Gastrocnemius medialis (tissue), 4 donors: ENCODE measurements at places on chromosomes 1 and 21. TPM values are rescaled to one million over a fixed set of nuclear protein-coding genes. Genes with fewer than 3 reads are reported as not detected.

- no peak for DNase-seq
Observed at GRCh38 chr21:32741336-32741735, 13.5 kb upstream of the SYNJ1 start.

- DNase-seq, result no peak
Observed at GRCh38 chr1:23384312-23385058, 14.8 kb upstream of the ZNF436 start.

- DNase-seq, result peak; percentile 98
Observed at GRCh38 chr1:175023043-175023921, at the start of gene MRPS14. MRPS14 (minus strand) TSS chr1:175023425; CDS start chr1:175023408, 17 bp downstream.

DNA sequence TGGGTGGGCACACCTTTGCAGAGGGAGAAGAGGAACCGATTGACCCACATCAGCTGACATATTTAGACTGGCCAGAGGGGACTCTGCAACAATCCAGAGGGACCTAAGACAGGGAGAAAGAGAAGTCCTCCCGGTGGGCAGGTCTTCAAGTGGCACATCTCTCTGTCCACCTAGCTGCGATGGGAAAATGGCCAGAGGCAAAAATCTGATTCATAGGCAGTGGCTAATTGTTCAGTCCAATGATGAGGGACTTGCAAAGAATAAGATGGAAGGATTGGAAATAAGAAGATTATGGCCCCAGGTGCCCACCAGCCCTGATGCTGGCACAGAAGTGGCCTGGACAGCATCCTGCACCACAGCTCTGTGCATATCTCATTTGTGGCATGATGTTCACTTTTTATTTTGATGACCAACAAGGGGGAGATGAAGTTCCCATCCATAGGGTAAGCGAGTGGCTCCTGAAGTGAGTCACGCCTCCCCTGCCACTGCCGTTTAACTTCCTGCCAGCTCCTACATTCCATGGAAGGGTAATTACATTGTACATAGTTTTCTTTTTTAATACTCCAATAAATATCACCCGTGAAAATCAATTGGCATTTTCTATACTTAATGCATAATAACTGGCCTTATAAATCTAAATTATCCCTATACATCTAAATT is 659.6 kb downstream of the MATN1 start:
- no peak for DNase-seq

GSTM4 gene
- total RNA-seq, result 18.1 TPM
